ENCODE measurements at places on chromosomes 6 and 20.

DNA sequence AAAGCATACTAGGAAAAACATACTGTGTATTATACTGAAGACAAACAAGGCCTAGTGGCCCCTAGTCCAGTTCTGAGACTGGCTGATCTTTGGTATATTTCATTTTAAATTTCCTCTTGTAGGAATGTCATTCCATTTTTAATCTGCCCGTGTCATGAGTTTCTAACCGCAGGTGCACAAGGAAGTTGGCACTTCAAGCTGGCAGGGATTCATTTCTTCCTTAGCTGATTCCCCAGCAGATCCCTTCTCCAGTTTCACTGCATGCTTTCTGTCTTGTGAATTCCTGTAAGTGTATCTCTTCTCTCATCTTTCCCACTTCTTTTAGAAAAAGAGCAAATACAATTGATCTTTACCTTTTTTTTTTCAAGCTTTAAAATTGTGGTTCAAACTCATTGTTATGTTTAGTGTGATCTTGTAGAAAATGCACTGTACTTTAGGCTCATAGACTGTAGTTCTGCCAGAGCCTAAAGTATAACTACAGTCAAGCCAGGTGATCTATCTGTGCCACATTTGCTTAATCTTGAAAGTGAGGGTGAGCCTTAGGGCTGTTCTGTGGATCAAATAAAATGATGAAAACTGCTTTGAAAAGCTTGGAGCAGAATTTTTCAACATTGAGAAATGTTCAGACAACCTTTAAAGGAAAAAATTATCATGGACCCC lies 37.0 kb downstream of the RNF217 start:
- no peak for DNase-seq

GRCh38 chr6:147738516-147739162 lies 230.1 kb downstream of the SAMD5 start:
- DNase-seq: no peak

DNA sequence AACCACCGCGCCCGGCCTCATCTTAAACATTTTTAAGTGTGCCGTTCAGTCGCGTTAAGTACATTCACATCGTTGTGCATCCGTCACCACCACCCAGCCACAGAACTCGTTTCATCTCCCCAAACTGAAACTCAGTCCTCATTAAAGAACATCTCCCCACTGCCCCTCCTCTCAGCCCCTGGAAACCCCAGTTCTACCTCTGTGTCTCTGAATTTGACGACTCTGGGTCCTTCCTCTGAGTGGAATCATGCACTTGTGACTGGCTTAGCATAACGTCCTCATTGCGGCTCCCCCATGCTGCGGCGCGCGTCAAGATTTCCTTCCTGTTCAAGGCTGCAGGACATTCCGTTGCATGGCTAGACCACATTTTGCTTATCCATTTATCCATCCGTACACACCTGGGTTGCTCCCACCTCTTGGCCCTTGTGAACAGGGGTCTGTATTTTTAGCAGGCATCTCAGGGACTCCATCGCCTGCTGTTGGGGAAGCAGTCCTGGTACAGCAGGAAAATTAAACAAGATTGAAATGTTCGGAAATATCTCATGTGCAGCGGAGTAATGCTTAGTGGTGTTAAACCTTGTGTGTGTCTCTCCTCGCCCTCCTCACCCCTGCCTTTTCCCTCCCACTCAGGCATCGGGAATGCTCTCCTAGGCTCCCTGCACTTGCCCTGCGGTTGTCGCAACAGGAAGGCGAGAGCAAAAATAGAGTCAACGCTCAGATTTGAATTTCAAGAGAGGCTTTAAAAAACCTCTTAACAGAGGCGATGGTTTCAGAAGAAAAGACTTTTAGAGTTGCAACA lies 127.9 kb downstream of the PXDC1 start:
- no peak for DNase-seq

- no peak for DNase-seq
These were observed 7.1 kb downstream of the GLP1R start for GRCh38 chr6:39055661-39056060.

GRCh38 chr6:153476243-153476642 lies 345.2 kb upstream of the RGS17 start:
- DNase-seq: no peak

Measured in activated naive CD8-positive, alpha-beta T cell treated with anti-CD3 and anti-CD28 coated beads, Interleukin-2, amount 50 U/mL, for 16 hours (primary cell).